Tibial nerve (tissue), 4 donors: ENCODE measurements at places on chromosomes 16 and 17. TPM values are rescaled to one million over a fixed set of nuclear protein-coding genes. Genes with fewer than 3 reads are reported as not detected.

DNA sequence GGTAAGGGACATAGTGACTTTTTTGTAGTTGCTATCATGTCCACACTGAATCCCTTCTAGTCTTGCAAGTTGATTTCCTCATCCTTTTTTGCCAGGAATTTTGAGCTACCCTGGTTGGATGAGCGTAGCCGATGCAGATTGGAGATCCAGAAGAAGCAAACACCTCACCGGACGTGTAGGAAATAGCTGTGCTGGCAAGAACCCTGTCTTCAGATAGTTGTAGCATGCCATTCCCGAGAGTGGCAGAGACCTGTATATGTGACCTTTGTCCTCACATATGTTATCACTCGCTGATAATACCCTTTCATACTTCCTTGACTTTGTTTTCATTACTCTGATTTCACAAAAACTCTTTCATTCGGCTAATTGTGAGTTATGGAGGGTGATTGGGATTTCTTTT lies 6.2 kb upstream of the CASC3 start:
- H3K4me3 ChIP-seq, result no peak overlapping the region
- no peak overlapping the region for H3K27ac ChIP-seq
- no peaks in the 10 kb centered on the region for H3K27me3 ChIP-seq
- H3K4me1 ChIP-seq, result no peaks in the 10 kb centered on the region
- no peak for DNase-seq
- H3K36me3 ChIP-seq, result peaks cover 5% of the 10 kb centered on the region

DNA sequence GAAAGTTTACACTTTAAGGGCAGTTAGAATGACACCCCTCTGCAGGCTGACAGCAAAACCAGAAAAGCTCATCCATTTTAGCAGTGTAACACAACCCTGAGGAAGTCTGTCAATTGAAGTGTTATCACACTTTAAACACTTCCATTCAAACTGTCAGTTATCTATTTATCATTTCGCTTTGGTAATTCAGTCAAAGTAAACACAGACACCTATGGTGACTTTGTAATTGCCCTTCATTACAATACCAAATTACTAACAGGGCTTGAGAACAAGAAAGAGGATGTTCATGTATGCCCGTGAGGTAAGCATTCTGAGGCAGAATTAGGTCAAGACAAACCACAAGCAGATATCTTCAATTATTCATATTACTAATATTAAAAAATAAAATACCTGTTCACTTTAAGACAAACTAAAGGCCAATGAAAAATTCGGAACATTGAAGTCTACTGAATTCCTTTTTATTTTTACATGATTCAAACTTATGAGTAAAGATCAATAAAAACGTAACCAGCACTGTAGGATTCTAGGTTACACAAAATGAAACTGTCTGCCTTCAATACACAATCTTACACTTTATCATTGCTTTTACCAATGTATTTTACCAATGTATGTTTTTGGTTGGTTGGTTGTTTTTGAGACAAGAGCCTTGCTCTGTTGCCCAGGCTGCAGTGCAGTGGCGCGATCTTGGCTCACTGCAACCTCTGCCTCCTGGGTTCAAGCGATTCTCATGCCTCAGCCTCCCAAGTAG lies 57.1 kb downstream of the BRIP1 start:
- no peak overlapping the region for H3K4me3 ChIP-seq
- H3K4me1 ChIP-seq, result no peaks in the 10 kb centered on the region
- no peaks in the 10 kb centered on the region for H3K27me3 ChIP-seq
- DNase-seq, result no peak
- no peaks in the 10 kb centered on the region for H3K36me3 ChIP-seq

DNA sequence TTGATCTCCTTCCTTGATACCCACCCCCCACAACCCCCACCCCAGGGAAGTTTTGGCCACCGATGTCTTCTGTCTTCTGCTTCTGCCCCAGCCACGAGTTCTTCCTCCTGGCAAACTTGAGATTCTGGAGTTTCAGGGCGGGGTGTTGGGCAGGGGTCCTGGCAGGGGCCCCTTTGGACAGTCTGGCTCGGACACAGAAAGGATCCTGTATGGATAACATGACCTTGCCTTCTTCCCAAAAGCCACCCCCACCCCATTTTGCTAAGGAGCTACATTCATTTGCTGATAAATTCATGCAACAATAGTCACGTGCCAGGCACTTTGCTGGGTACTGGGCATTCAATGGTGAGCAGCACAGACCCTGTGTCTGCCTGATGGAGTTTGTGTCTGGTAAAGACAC lies 5.9 kb upstream of the COL1A1 start:
- H3K27ac ChIP-seq, result peak overlapping the region; percentile 35
- H3K4me3 ChIP-seq, result no peak overlapping the region
- H3K27me3 ChIP-seq, result no peaks in the 10 kb centered on the region
- peak; percentile 4 for DNase-seq
- H3K36me3 ChIP-seq, result no peaks in the 10 kb centered on the region

DNA sequence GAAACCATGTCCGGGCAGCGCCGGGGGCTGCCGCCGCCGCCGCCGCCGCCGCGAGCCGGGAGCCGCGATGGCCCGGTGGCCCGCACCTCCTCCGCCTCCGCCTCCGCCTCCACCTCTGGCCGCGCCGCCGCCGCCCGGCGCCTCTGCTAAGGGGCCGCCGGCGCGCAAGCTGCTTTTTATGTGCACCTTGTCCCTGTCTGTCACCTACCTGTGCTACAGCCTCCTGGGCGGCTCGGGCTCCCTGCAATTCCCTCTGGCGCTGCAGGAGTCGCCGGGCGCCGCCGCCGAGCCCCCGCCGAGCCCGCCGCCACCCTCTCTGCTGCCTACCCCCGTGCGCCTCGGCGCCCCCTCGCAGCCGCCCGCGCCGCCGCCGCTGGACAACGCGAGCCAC lies 587 bp downstream of the HS3ST4 start:
- no peaks in the 10 kb centered on the region for H3K36me3 ChIP-seq
- H3K4me3 ChIP-seq, result no peak overlapping the region
- DNase-seq, result no peak
- peaks cover 49% of the 10 kb centered on the region for H3K27me3 ChIP-seq
- no peak overlapping the region for H3K27ac ChIP-seq

GRCh38 chr17:7476951-7477350 lies 2.5 kb downstream of the ZBTB4 start:
- DNase-seq, result no peak
- H3K27me3 ChIP-seq, result no peaks in the 10 kb centered on the region
- no peaks in the 10 kb centered on the region for H3K36me3 ChIP-seq
- H3K27ac ChIP-seq, result peak overlapping the region; percentile 96
- peaks cover 65% of the 10 kb centered on the region for H3K4me1 ChIP-seq

Gene ZNF200
- 9.8 TPM for total RNA-seq

- no peaks in the 10 kb centered on the region for H3K27me3 ChIP-seq
- no peaks in the 10 kb centered on the region for H3K36me3 ChIP-seq
- no peak overlapping the region for H3K4me3 ChIP-seq
These were observed 32.0 kb downstream of the HAPSTR1 start for GRCh38 chr16:9123401-9123800.

GRCh38 chr16:17403859-17404545 lies 66.8 kb downstream of the XYLT1 start:
- peaks cover 32% of the 10 kb centered on the region for H3K4me1 ChIP-seq
- no peaks in the 10 kb centered on the region for H3K27me3 ChIP-seq
- H3K27ac ChIP-seq, result peak overlapping the region; percentile 81
- DNase-seq, result no peak
- H3K4me3 ChIP-seq, result no peak overlapping the region

- no peaks in the 10 kb centered on the region for H3K36me3 ChIP-seq
- H3K27ac ChIP-seq, result no peak overlapping the region
- H3K4me1 ChIP-seq, result no peaks in the 10 kb centered on the region
- no peaks in the 10 kb centered on the region for H3K27me3 ChIP-seq
- no peak overlapping the region for H3K4me3 ChIP-seq
- DNase-seq, result peak; percentile 15
These were observed 58.2 kb upstream of the HAPSTR1 start for GRCh38 chr16:9033125-9033830.

Gene FNDC8
- not detected for total RNA-seq

DNA sequence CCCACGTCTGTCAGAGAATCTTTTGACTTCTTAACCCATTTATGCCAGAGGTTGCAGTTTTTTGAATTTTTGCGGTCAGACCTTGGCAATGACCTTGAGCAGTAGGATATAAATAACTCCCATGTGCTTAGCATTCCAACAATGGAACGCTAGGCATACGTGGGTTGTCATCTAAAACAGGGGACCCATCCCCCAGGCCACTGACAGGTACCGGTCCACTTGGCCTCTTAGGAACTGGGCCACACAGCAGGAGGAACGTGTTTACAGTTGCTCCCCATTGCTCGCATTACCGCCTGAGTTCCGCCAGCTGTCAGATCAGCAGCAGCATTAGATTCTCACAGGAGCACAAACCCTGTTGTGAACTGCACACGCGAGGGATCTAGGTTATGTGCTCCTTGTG lies 76.8 kb upstream of the LGALS9 start:
- H3K4me1 ChIP-seq, result no peaks in the 10 kb centered on the region
- DNase-seq, result no peak
- peaks cover 14% of the 10 kb centered on the region for H3K36me3 ChIP-seq
- no peak overlapping the region for H3K27ac ChIP-seq
- H3K27me3 ChIP-seq, result no peaks in the 10 kb centered on the region

DNA sequence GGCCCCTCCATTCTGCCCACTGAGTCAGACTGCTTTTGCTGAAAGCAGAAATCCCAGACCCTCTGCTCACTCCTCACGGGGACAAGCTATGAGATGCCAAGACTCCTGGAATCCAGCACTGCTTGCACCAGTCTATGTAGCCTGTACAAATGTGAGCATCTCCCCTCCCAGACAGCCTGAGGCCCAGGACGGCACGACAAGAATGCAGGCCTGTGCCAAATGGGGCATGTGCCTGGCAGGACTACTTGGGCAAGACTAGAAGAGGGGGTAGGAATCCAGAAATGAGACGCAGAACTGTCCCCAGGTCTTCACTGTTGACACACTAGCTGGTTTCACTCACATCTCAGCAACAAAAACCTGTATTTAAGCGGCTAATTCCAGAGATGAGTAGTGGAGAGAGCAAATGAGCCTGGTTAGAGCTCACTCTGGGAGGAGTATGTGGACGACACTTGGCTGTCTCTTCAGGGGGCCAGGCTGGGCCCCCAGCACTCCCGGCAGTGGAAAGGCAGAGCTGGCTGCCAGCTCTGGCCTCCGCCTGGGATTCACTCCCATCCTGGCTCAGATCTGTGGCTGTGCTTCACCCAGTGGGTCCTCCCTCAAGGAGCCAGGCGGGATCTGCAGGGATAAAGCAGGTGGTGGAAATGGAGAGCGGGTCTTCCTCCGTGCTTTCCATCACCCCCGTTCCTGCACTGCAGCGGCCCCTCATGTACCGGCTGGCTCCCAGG lies 2.9 kb upstream of the MYO1C start:
- DNase-seq, result no peak
- H3K27ac ChIP-seq, result peak overlapping the region; percentile 99
- H3K27me3 ChIP-seq, result no peaks in the 10 kb centered on the region
- no peaks in the 10 kb centered on the region for H3K36me3 ChIP-seq
- H3K4me3 ChIP-seq, result no peak overlapping the region
- H3K4me1 ChIP-seq, result no peaks in the 10 kb centered on the region

- peak overlapping the region; percentile 69 for H3K27ac ChIP-seq
- peak overlapping the region; percentile 62 for H3K4me3 ChIP-seq
- H3K36me3 ChIP-seq, result peaks cover 35% of the 10 kb centered on the region
- peak; percentile 49 for DNase-seq
- peaks cover 10% of the 10 kb centered on the region for H3K4me1 ChIP-seq
These were observed 14.3 kb downstream of the RAPGEFL1 start for GRCh38 chr17:40191237-40192208.

DNA sequence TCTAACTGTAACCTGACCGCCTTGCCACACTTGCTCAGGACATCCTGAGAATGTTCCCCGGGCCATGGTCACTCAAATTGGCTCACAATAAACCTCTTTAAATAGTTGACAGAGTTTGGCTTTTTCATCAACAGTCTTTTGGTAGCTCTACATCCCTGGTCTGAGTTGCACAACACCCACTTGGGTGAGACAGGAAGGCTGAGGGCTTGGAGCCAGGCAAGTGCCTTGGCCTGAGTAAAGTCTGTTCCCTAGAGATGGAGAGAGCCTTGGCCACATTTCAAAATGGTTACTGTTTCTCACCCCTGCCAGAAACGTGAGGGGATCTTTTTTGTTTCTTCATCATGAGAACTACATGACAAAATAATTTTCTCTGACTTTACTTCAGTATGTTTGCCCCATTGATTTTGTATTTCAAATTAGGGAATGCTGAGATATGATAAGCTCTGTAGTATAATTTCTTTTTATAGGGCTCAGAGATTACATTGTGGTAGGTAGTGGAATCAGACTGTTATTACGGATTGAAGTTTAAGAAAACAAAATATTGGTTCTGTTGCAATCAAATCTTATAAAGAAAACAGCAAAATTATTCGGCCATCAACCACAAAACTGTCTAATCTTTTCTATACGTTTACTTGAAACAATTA lies 53.9 kb upstream of the NETO2 start:
- H3K36me3 ChIP-seq, result no peaks in the 10 kb centered on the region
- no peaks in the 10 kb centered on the region for H3K4me1 ChIP-seq
- no peak overlapping the region for H3K4me3 ChIP-seq
- H3K27ac ChIP-seq, result no peak overlapping the region
- H3K27me3 ChIP-seq, result no peaks in the 10 kb centered on the region

Gene SLC35G6
- total RNA-seq, result not detected

GRCh38 chr16:11994143-11995119 lies 17.9 kb downstream of the SNX29 start:
- H3K4me3 ChIP-seq, result no peak overlapping the region
- no peaks in the 10 kb centered on the region for H3K27me3 ChIP-seq
- peaks cover 7% of the 10 kb centered on the region for H3K4me1 ChIP-seq
- no peak overlapping the region for H3K27ac ChIP-seq
- DNase-seq, result peak; percentile 30
- H3K36me3 ChIP-seq, result no peaks in the 10 kb centered on the region

DNA sequence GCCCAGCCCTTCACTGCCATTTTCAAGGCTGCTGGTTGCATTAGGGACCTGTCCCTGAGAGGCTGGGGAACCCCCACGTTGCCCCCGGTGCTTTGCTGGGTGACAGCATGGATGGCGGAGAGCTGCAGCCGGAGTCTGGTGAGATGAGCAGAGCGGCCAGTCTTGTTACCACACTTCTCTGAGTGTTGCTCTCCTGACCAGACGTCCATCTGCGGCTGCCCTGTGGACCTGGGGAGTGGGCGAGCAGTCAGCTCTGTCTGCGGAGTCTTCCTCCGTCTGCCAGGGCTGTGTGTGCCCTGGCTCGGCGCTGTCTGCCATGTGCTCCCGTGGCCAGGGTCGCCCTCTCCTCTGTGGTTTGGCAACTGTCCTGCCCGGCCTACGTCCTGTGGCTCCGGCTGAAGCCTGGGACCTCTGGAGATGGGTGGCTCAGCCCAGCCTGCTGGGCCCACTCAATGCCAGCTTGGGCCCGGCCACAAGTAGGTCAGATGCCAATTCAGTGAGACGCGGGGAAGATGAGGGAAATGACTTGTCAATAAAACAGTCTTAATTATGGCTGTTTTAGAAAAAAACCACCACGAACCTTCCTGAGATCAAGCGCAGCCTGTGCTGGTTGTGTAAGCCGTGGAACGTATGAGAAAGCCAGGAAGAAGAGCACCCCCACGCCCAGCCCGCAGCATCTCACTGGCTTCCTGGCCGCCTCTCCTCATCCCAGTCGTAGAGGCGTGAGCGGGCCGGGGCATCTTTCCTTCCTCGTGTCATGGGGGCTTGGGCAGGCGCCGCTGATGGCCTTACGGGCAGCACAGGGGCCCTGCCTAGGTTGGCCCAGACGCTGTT lies 7.9 kb downstream of the KCTD5 start:
- H3K36me3 ChIP-seq, result no peaks in the 10 kb centered on the region
- H3K4me3 ChIP-seq, result no peak overlapping the region
- peaks cover 43% of the 10 kb centered on the region for H3K4me1 ChIP-seq
- H3K27me3 ChIP-seq, result no peaks in the 10 kb centered on the region
- peak overlapping the region; percentile 69 for H3K27ac ChIP-seq
